Hepatocyte (in vitro differentiated cells): ENCODE measurements at places on chromosomes 13 and 19. TPM values are rescaled to one million over a fixed set of nuclear protein-coding genes. Genes with fewer than 3 reads are reported as not detected.

Gene ZNF229
- total RNA-seq: 15.1 and 15.2 TPM in 2 replicates

Gene DIRAS1
- 1.4 and 1.5 TPM in 2 replicates for total RNA-seq

Gene FAM83E
- 13.8 and 22.2 TPM in 2 replicates for total RNA-seq

Gene SOHLH2
- 0.93 and 1.8 TPM in 2 replicates for total RNA-seq

Gene FFAR2
- total RNA-seq: 0.16 and 0.20 TPM in 2 replicates
